ENCODE measurements at places on chromosomes 7 and 10.

- DNase-seq = no peak
These were observed 38.9 kb downstream of the CCAR1 start for GRCh38 chr10:68759967-68760366.

DNA sequence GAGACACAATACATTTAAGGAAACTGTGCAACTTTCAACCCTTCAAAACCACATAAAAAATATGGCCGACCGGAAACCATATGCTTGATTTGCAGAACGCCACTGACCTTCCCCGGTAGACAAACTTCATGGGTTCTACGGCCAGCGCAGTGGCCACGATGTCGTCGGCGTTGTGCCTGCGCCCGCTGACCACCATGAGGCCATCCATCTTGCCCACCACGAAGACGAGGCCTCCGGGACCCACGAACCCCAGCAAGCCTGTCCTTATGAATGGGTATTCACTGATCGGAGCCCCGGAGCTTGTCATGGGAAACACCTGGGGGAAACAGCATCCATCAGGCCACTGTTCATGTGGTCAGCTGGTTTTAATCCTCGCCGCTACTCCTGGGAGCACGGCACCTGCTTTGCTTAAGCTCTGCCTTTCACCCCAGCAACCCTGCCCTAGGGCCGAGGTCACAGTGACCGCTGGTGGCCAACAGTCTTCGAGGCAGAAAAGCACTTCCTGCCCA lies 229.1 kb downstream of the ZMYND11 start:
- DNase-seq = no peak

GRCh38 chr10:101140950-101141615 lies 10.0 kb downstream of the TLX1 start:
- DNase-seq = no peak

DNA sequence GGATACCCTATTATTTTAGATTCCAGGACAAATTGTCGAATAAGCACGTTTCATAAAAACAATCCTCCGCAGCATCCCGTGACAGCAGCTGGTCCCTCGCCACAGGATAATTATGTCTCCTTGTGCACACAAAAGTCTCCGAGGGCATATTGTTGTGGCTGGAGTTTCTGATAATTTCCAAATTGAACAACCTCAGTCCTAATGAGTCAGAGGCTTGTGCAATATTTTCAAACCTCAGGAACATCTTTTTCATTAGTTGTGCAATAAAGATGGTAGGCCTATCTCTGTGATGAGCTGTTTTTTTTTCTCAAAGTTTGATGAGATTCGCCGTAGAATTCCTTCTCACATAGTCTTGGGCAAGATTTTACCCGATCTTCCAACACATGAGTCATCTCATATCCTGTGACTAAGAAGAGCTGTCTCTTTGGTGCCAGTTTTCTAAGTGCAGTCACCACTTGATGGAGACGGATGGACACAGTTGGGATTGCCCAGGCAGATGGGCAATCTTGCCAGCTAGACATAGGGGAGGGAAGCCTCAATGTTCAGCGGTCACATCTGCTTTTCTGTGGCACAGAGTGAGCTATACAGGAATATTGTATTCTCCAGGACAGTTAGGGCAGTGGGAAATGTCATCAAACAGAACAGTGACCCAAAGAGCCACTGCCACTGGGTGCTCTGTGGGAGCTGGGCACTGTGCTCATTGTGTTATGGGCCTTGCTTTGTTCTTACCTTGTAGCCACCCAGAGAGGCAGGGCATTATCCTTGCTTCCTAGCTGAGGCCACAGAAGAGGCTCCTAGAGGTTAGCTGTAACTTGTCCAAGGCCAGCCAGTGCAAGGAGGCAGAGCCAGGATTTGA lies 7.8 kb downstream of the HTRA1 start:
- peak; percentile 67 for DNase-seq

DNA sequence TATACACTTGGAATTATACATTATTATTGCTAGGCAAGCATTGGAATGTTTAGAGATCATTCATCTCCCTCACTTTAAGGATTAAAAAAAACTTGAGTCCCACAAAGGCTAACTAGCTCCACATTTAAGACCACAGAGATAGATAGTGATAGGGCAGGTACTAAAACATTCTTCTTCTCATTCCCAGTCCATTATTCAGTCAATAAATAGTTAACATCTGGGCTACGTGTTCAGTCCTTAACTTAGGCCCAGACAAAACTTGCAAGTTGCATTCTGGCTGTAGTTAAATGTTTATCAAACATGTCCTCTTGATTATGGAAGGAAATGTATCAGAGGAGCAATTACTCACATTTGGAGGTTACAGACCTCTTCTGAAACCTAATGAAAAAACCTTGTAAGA lies 2.4 kb downstream of the GNG11 start:
- DNase-seq = no peak

DNA sequence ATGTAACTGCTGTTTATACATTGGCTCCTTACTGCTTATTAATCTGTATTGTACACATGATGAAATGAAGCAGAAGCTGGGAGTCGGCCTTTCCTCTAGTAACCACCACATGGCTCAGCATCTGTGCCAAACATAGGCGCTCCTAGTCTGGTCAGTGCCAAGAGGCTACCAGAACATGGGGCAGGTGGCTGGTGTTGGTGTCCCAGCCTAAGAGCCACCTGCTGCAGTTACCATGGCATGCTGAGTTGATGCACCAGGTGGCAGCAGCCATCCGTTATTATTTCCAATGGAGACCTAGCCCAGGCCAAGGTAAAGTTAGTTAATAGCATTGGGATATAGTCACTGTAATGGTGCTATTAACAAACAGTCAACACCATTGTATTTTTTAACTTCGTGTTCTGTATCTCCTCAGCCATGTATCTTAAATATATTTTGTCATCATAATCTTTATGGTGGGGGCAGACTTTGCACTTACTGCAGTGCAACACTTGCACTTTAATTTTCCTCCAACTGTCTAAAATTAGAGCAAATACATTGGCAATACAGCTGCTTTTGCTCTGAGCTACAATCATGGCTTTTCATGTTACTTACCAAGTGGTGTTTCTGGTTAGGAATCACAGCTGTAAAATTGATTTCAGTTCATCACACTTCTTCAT lies 33.1 kb downstream of the HBP1 start:
- peak; percentile 46 for DNase-seq

- no peak for DNase-seq
These were observed 22.7 kb downstream of the GPAM start for GRCh38 chr10:112160834-112161233.

- DNase-seq = no peak
These were observed 367.8 kb upstream of the C7orf33 start for GRCh38 chr7:148222721-148223120.

DNA sequence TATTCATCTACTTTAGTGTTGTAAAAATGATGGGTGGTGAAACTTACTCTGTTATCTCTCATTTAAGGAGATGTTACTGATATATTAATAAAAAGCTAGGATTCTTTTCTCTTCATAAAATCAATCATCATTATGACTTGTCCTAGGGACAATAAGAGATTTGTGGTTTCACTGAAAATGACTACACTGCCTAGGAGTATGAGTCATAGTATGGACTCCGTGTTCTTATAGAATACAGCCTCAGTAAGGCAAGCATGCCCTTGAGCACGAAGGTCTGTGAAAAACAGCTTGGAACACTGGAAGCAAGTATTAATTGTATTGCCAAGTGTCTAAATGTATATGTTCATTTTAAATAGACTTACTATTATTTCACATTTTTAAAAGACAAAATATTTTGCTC lies 749.2 kb upstream of the PCDH15 start:
- peak; percentile 25 for DNase-seq
